ENCODE measurements at places on chromosomes 6 and 20.
A peak's percentile ranks its signal among the peaks of the same experiment; 100 is the strongest.

- DNase-seq: no peak
Measured at GRCh38 chr6:39330057-39330456, 7.6 kb upstream of the KCNK16 start.

DNA sequence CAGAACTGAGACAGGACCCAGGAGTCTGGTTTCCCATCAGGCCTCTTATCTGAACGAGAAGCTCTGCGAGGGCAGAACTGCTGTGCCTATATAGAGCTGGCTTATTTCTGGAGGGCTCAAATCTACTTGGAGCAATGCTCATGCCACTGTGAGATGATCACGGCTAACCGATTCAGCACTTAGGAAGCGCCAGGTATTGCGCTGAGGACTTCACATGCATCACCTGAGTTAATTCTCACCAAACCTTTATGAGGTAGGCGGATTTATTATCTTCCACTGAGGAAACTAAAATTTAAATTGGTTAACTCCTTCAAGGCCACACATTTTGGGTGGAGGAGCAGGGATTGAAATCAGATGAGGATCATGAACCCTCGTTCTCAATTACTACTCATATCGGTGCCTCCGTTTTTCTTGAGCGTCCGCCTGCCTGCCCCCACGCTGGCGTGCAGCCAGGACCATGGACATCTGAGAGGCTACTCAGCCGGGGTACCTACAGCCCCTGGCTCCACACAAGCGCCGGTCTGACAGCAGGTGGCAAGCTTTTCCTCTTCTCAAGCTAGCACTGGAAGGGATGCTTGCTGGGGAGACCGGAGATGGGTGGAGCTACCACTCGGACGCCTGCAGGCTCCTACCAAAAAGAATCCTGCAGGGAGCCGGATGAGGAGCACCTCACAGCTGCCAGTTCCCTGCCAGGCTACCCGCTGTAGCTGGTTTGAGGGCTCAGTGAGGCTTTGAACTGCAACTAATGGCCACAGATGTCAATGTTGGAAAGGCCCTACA lies 1.0 kb upstream of the PCIF1 start:
- peak; percentile 91 for DNase-seq

GRCh38 chr20:24735263-24735662 lies 213.8 kb upstream of the CST7 start:
- no peak for DNase-seq

GRCh38 chr6:2966347-2966746 lies 5.0 kb downstream of the SERPINB6 start:
- DNase-seq: no peak

DNA sequence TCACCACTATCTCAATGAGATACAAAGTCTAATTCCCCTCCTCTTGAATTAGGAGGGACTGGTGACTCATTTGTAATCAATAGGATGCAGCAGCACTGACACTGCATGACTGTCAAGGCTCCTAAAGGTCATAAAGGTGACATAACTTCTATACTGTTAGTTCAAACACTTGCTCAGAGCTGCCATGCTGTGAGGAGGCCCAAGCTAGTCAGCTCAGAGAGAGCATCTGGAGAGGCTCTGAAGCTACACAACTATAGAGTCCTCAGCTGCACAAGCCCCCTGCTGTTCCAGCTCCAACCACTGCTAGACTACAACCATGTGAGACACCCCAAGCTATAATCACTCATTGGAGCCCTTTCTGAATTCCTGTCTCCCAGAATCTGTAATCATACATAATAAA lies 17.0 kb upstream of the HEY2 start:
- no peak for DNase-seq

GRCh38 chr6:107124934-107125348 lies 9.6 kb upstream of the BEND3 start:
- no peak for DNase-seq

GRCh38 chr20:41854765-41855164 lies 236.6 kb upstream of the CHD6 start:
- peak; percentile 21 for DNase-seq

DNA sequence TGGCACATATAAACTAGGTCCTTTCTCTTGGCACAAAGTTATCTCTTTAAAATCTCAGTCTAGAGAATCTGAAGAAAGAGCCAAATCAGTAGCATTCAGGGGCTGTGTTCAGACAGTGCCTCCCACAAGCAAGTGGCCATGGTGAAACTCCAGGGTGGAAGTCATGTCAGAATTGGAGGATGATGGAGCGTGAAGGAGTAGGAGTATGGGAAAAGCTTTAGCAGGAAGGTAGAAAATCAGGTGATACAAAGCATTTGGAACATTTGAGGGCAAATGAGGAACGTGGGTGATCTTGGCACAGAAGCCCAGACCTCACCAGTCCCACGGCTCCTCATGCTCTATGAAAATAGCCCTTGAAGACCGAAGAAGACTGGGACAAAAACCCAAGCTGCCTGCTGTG lies 2.8 kb upstream of the HLA-DQB1 start:
- no peak for DNase-seq

DNA sequence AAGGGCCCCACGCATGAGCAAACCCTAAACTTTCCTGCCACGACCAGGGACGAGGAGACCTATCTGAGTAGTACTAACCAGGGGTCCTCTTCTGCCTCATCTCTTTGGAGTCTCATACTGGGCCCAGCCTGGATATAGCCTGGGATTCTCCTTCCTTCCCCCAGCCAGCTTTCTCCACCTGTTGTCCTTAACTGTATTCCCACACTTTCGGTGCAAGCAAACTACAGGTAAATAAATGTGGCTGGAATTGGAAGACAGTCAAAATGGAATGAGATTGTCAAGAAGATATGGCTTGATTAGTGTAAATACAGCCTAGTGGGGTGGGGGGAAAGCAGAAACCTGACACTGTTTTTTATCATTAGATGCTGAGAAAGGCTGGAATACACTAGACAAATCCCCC lies 23.5 kb upstream of the LY86 start:
- DNase-seq: no peak

DNA sequence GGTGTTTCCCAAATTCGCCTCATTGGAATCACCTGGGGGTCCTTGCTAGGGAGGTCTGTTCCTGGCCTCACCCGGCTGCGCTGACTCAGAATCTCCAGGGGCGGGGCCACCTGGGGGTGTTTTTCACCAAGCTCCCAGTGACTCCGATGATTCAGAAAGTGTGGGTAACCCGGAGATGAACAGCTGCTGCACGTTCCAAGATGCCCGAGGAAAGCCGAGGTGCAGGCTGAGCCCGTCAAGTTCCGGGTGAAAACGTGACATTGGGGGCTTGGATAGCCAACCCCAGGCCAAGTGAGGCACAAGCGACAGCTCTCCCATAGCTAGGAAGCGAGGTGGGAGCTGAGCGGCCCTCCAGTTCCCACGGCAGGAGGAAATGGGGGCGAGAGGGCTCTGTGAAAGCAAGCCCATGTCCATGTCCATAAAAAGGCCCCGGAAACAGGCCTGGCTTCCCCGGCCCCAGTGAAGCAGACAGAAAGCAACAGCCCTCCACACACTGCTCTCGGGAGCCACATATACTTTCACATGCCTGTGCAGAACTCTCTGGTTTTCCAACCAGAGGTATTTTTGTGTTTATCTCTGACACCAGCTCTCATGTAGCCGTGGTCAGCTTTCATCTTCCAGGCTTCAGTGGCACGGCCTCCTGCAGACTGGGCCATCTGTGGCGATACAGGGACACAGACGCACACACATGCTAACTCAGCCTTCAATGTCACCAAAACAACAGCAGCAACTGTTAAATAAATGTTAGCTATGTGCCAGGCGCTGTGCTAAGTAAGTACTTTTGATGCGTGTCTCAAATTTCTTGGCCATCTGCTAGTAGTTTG lies 90.7 kb upstream of the CCDC28A start:
- DNase-seq: peak; percentile 29

DNA sequence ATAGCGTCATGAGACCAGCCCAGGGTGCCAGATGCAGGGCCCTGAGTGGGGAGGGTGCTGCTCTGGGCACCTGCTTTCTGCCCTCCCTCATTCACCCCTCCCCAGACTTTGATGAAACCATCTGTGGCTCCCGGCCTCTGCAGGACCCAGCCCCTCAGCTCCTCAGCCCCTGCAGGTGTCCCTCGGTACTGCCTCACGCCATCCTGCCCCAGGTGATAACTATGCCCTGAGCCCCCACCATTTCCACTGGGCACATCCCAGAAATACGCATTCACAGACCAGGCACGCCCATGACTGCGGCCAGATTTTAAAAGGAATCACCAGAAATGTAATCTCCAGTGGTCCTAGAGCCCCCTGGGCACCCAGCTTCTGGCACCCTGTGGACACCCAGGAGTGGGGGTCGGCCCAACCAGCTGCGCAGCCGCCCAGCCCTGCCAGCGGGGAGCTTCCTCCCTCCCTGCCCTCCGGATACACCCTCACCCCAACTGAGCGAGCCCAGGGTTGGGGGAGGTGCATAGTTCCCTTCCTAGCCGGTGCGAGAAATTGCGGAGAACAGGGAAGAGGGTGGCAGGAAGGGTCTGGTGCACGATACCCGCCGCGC lies 615 bp upstream of the NTSR1 start:
- DNase-seq: peak; percentile 61

- DNase-seq: no peak
Measured at GRCh38 chr6:6588064-6588923, at the start of gene LY86. Gene LY86 (plus strand): TSS chr6:6588720. CDS start chr6:6588735, 15 bp downstream.

- DNase-seq: no peak
Measured at GRCh38 chr6:26044140-26045064, 42.8 kb upstream of the HFE start.

GRCh38 chr6:64330694-64331307 lies 695.2 kb downstream of the PHF3 start:
- peak; percentile 7 for DNase-seq

DNA sequence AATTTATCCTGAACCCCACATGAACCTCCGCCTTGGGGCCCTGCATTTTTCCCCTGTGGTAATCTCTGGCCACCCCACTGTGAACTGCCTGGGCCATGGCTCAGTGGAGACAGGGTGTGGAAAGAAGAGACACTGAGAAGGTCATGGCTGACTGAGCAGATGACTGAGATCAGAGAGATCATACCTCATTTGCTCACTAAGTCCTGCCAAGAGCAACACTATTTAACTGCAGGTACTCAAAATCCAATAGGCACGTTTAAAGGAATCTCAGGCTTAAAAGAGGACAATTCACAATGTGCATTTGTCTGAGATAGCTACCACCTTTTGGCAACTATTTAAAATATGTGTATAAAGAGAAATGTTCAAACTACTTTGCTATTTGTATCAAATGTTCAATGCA lies 305.0 kb downstream of the GMDS start:
- no peak for DNase-seq

DNA sequence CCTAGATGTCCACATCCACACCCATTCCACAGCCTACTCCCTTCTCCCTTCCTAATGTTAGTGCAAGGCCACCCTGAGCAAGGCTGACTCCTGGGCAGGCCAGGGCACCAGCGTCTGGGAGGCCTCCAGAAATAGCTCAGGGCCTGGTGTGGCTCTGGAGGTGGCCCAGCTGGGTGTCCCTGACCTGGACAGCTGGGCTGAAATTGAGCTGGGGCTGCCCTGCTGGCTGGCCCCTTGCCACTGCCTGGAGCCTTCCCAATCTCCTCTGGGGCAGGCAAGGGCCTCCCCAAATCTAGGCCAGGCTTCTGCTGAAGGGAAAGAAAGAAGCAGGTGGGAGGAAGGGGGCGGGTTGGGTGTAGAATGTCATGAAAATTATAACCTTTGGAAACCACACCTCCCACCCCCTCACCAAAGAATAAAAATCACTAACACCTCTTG lies 2.1 kb downstream of the FAM110A start:
- no peak for DNase-seq

DNA sequence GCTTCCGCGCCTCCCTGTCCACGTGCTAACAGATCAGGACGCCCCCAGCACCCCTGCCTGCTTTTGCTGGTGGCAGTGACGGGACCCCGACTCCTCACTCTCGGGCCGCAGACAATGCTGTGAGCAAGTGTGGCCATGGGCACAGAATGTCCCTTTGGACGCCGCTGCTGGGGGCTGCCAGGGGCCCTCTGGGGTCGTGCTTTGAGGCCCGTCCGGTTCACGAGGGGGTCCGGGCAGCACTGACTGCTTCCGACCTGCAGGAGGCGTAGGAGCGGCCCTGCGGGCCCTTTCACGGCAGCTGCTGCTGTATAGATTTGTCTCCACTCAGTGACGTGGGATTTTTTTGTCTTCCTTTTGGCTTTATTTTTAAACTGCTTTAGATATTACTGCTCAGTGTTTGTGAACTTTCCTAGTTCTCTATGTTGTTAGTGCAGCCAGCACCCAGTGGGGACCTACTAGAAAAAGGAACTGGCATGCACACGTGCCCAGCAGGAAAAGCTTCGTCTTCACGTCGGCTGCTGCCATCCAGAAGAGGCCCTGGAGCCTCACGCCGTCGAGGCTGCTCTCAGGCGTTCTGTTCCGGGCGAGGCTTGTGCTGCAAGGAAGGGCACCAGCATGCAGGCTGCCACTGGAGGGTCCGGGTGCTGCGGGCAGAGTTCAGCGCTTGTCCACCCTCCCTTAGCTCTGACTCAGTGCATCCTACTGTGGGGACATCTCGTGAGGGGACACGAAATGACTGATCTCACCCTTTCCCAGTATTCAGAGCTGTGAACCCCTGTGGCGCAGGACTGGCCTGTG lies 21.7 kb downstream of the UCKL1 start:
- DNase-seq: no peak

DNA sequence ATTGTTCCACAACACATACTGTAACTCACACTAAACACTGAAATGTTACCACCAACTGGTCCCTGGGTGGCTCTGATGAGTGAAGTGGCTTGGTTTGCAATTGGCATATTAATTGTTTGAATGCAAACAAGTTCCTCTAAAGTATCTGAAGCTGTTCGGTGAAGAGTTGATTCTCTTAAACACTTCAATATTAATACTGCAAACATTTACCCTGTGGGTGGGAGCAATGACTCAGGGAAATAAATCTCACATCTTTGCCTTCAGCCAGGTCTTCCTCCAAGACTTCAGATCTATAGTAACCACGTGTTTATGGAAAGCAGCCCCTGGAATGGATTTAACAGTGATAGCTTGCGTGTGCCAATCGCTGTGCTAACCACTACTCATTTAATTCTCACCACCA lies 176.0 kb downstream of the MAFB start:
- no peak for DNase-seq

- DNase-seq: no peak
Measured at GRCh38 chr6:70657706-70658105, 10.0 kb upstream of the SMAP1 start.

GRCh38 chr6:143294265-143294860 lies 156.1 kb downstream of the ADAT2 start:
- DNase-seq: no peak

DNA sequence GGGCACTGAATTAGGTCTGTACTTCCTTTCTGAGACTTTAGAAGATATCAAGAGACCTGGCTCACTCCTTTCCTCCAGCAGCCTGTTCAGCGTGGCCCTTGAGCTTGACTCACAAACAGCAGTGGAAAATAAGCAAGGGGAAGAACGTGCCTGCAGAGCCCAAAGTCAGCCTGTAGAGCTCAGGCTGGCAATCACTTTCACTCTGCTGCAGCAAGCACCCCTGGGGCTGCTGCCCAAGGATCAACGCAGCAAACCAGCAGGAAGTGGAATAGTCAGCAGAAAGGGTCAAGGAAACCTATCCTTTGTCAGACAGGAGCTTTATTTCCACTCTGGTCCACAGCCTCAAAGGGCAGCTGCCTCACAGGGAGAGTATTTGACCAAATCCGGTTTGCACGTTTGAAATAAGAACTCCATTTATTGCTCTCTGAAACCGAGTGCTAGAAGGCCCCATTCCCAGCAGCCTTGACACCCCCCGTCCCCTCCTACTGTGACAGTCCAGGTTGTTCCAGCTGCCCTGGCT lies 77.4 kb downstream of the PRDM1 start:
- DNase-seq: no peak

Data from urothelium cell line (cell line).